ENCODE measurements at places on chromosomes 11 and 22.
A peak's percentile ranks its signal among the peaks of the same experiment; 100 is the strongest.

DNA sequence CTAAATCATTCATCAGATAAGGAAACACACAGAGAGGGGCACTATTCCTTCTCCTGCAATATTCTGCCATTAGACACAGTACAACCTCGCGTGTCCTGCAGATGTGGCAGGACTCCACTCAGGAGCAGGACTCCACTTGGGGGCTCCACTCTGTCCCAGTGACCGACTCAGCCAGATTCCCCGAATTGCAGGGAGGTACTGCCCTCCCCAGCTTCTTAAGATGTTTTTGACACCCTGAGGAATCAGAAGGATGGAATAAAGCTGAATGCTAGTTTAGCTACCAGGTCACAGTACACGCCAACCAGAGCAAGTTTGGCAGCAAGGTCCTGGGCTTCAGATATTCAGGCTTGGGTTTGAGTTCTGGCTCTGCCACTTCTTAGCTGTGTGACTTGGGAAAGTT lies 99.3 kb upstream of the USP47 start:
- no peak for DNase-seq

DNA sequence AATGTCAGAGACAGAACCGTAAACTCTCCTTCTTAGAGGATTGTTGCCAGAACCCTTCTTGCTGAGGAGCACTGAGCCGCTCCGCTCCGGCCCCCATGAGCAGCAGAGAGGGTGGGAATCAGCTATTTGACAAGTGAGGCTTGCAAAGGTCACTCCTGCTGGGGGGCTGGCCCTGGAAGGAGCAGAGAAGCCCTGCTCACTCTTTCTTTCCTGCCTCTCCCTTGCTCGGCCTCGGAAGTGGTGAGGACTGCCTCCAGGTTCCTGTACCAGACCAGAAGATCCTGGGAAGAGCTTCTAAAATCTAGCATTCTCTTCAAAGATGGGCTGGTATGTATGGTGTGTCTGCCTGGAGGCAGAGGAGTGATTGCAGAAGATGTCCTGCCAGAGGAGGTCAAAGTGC lies 168.6 kb upstream of the NECTIN1 start:
- DNase-seq = no peak

DNA sequence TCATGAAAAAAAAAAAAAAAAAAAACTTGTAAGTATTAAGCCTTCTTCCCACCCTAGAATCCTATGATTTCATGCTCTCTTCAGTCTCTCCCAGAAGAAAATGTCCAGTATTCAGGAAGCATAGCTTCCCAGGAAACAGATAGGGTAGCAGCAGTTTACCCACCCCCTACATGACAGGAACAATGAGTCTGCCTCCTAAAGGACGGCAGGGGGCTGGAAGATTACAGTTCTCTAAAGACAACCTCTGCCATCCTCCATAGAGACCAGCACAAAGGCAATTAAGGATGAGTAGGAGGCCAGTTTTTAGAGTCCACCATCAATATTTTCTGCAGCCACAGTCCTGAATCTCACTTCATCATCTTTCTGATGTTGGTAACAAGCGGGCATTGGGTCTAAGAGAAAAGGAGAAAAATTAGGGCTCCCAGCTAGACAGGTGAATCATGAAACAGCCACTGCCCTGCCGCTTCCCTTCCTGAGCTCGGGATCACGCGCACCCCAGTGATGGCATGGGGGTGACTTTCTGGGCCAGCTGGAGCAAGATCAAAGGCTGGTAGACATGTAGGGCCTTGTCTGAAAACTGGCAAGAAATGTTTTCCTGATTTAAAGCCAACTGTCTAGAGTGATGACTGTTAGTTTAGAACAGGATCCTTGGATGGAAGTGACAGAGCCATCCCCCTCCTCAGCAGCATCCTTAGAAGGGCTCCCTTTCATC lies 322.8 kb downstream of the LARGE1 start:
- no peak for DNase-seq

DNA sequence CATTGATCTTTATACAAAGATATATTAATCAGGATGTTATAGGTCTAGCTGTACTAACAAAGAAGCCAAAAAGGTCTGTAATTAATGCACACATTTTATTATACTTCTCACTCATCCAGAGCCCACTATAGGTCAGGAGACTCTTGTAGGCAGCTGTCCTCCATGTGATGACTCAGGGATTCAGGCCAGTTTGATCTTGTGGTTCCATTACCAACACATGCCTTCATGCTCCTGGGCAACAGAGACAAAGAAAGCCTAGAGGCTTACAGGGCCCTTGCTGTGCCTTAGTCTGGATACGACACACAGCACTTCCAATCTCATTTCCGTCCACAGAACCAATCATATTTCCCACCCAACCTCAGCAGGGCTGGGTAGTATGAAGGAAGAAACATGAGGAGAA lies 150.3 kb upstream of the NCAM1 start:
- DNase-seq = no peak

DNA sequence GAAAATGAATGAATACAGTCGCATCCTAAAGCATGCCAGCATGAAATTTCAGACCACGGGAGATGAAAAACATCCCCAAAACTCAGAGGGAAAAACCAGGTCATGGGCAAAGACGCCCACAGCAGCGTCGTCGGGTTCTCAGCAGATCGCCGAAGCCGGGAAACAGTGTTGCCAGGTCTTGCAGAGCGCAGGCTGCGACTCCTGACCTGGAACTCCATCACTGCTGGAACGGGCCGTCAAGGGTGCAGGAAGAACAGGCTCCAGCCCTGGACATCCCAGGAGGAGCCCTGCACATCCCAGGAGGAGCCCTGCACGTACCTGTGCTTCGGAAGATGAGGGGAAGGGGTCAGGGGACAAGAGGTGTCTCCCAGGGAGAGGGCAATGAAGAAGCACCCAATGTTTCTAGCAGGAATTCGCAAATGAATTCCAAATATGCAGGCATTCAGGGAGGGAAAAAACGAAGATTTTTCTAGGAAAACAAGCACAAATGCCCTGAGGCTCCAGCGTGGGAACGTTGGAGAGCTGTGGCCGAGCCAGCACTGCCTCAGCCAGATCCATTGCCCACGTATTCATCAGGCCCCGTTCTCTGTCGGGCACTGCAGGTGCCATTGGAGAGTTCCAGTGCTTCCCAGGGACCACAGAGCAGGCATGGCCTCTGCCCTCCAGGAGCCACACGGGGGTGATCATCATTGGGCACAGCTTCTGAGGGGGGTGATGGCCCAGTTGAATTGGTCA lies 1110.4 kb downstream of the BRD1 start:
- no peak for DNase-seq

DNA sequence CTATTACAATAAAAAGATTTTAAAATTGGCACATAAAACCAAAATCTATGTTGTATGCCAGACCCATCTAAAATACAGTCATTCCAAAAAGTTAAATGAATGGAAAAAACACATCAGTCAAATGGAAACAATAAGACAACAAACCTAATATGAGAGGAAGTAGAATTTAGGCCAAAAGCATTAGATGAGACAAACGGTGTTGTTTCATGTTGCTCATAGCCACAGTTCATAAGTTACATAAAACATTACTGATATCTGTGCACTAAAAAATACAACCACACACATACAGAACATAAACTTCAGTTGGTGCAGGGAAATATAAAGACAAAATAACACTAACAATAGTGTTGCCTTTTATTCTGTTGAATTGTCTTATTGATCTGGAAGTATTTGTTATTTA lies 661.9 kb downstream of the CNTN5 start:
- DNase-seq = no peak

- no peak for DNase-seq
Observed at GRCh38 chr22:22933100-22933806, 45.6 kb downstream of the IGLL5 start.

DNA sequence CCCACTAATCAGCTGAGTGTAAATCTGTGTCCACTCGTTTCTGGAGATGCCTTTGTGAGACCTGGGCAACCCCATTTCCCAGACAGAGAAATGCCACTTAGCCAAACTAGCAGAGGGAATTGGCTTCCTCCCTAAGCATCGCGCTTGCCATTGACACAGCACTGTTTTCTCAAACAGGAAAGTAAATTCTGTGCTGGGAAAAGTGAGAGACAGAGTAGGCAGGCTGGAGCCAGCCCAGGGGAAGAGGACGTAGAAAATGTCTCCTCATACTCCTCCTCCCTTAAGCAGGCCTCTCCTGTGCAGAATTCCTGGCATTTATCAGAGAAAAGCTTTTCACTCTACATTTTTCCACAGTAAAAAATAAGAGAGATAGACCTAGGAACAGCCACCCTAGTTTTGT lies 99.1 kb upstream of the AMOTL1 start:
- DNase-seq = no peak

- peak; percentile 44 for DNase-seq
Observed at GRCh38 chr11:45556851-45557707, 108.3 kb downstream of the CHST1 start.

- no peak for DNase-seq
Observed at GRCh38 chr11:75035256-75035655, 46.5 kb downstream of the NEU3 start.

GRCh38 chr22:50713008-50713385 lies 25.0 kb upstream of the ACR start:
- no peak for DNase-seq

DNA sequence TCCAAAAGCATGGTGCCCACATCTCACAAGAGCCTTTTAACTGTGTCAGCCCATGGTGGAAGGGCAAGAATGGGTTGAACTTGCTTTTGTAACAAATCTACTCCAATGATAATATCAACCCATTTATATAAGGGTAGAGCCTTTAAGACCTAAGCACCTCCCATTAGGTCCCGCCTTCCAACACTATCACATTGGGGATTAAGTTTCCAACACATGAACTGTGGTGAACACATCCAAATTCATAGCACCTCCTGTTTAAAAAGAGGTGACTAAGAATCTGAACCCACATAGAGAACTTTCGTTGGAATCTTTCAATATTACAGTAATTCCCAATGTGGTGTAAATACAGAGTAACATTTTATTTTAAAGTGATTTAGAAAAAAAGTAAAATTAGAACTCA lies 9.2 kb upstream of the CNTF start:
- no peak for DNase-seq

GRCh38 chr11:109972939-109973338 lies 120.3 kb upstream of the ZC3H12C start:
- no peak for DNase-seq

DNA sequence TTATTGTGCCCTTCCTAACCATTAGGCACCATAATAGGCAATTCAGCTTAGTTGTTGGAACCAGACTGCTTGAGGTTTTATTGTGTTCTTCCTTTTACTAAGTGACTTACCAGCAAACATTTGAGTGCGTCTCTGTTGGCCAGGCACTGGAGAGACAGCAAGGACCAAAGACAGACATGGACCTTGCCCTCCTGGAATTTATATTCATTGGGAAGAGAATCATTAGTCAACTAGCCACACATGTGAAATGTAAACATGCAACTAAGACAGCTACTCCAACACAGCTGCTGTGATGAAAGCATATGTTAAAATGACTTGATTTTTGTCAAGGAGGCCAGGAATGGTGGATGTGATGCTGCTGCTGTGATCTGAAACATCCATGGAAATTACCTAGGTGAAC lies 106.4 kb downstream of the TRAF6 start:
- no peak for DNase-seq

DNA sequence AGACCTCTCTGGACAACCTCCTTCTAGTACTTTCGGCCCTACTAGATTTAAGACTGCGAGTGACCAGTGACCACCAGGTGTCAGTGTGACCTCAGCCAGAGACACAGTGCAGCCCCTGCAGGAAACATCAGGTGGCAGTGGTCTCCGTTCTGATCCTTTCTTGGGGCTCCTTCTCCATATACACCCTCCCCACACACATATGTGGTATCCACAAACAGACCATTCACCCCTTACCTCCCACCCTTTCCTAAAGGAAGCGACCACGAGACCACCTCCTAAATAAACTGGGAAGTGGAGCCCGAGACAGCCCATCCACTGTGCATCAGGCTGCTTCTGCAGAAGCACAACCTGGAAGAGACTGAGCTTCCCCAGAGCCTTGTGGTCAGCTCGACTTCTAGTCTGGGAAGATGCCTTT lies 38.5 kb upstream of the CYP2D6 start:
- DNase-seq = peak; percentile 71

DNA sequence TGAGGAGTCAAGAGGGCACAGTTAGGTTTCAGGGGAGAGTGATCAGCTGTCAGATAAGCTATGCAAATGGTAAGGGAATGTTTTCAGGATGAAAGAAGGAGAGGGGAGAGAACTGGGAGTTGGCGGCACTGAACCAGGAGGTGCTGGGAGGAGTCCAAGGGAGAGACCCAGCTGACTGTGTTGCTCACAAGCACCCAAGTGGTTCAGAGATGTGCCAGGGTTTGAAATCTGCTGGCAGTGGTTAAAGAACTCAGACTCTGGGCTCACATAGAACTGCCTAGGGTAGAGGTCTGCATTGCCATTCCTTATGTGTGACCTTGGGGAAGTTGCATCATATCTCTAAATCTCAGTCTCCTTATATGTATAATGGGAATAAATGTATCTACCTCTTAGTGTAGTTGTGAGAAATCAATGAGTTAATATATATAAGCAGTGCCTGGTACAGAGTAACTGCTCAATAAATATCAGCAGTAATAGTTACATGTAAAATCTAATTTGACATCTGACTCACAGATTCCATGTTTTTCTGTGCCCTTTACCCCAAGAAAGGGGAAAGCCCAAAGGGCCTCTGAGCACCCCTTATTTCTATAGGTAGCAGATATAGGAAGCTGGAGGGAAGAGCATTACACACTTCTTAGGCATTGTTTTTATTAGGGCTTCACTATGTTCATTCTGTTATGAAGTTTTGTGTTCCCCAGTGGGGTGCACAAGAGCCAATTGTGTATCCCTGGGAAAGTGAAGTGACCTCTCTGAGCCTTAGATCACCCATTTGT lies 66.9 kb upstream of the SESN3 start:
- DNase-seq = no peak

- DNase-seq = no peak
Observed at GRCh38 chr22:46107089-46107664, 43.1 kb upstream of the PPARA start.

GRCh38 chr22:22587577-22588188 lies 28.6 kb upstream of the PRAME start:
- no peak for DNase-seq

- DNase-seq = no peak
Observed at GRCh38 chr11:76232026-76232665, 25.8 kb upstream of the WNT11 start.

- peak; percentile 38 for DNase-seq
Observed at GRCh38 chr11:95937358-95937757, 13.5 kb upstream of the MTMR2 start.

DNA sequence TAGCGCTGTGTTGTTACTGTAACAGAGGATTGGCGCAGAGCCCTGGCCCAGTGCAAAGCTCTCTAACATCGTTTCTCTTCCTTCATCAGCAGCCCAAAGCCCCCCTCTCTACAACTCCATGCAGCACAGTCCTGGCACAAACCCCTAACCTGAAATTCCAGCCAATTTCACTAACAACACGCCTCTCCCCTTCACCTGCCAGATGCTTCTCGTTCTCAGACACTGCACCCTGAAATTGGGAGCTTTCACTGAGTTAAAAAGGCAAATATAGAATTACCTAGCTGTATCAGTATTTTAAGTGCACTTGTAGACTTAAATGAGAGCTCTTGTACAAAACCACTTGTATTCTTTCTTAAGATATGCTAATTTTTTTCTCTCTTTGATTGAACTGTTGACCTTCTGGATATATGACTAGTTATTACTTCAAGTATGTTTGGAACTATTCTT lies 16.3 kb downstream of the GRAP2 start:
- no peak for DNase-seq

Measured in amniotic epithelial cell (primary cell).